Stimulated activated CD4-positive, alpha-beta T cell treated with anti-CD3 and anti-CD28 coated beads, Interleukin-1b, Interleukin-23, amount 100 ng/mL, for 24 hours (primary cell): ENCODE measurements at places on chromosomes 5 and 9.

DNA sequence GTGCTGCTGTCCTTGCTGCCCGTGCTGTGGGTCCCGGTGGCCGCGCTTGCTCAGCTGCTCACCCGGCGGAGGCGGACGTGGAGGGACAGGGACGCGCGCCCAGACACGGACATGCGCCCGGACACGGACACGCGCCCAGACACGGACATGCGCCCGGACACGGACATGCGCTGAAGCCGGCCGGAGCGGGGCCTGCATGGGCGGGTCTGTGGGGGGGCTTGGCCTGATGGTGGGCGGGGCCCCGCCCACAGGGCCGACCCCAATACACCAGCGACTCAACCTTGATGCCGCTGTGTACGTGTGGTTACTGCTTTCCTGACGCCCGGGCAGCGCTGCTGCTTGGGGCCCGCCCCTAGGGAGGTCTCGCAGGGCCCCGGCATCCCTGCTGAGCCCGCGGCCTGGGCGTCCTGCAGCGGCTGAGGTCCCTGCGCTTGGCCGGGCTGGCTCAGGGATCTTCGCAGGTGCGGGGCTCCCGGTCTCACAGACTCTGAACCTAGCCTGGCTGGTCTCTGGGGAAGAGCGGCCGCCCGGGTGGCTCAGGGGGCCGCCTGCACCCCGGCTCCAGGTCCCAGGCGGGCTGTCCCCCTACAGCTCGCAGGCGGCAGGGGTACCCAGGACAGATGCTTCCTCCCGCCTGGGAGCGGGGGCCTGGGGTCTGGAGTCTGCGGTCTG lies 20.9 kb downstream of the SLC6A18 start:
- no peak for DNase-seq

DNA sequence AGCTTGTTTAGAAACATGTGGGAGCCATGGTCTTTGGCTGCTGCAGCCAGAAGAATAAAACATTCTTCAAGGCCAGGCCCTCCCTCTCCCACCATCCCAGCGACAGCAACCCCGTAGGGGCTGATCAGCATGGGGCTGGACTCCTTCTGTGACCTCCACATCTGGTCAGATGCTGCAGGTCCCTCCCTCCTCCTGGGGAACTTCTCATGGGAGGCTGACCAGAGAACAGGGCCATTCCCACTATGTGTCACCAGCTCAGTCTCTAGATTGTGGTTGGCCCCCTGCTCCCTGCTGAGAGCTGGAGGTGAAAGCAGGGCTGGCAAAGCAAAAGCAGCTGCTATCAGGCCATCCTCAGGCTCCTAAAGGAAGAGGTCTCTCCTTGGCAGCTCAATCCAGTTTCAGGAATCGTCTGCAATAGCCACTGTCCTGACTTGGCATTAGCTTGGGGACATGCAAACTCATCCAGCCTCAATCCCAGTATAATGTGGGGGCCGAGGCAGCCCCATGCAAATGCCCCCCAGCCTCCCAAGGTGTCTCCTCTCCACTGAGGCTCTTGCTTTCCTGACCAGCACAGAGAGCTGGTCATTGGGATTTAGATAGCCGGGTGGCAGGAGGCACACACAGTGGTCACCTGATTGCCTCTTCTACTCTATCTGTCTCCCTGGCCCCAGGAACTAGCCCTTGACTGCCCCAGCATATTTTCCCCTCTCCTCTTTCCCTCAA lies 81.5 kb downstream of the NRG2 start:
- no peak for DNase-seq

DNA sequence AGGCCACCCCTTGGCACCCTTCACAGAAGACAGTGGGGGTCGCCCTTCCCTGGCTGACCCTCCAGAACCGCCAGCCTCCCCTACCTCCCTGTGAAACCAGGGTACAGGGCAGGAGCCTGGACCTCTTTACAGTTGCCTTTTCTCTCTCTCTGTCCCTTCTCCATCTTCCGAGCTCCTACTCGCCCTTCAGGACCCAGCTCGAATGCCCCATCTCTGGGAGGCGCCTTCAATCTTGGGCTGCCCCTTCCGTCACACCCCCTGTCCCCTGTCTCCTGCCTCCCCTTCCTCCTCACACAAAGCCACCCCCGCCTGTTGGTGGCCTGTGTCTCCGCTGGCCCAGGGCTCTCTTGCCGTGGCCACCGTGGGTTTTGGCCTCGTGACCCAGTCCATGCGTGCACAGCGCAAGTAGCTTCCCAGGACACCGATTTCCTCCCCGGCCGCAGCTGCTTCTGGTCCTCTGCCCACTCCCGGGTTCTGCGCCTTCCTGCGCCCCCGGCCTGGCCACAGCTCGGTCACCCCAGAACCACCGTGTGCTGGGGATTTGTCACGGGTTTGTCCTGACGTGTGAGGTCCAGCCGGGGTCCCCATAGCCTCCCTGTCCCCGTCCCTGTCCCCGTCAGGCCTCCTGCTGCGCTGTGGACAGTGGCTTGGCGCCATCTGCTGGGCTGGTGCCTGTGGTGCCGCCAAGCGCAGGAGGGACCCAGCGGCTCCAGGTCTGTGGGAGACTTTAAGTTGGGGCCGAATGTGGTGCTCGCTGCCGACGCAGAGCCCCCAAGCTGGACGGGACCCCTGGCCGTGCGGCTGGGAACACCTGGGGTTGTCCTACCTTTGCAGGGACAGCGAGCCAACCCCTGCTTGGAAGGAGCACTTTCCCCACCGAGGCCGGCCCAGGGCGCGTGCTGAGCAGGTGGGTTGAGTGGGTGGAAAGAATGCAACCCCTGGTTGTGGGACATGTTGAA lies 4.0 kb upstream of the TMEM250 start:
- DNase-seq = peak; percentile 61

DNA sequence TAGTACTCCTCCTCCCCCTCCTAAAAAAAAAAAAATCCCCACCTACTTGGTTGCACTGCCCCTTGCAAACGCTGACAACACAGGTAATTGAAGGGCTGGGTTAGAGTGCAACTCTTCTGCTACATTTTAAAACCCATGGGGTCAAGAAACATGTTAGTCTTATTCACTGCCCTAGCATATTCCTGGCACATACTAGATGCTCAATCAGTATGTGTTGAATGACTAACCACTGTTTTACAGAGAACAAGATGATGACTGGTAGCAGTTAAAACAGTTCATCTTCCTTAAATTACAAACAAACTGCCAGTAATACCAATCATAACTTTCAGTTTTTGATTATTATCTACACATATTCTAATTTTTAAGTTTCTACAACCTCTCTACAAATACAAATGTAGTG lies 124.4 kb downstream of the NFIB start:
- no peak for DNase-seq

- DNase-seq = no peak
Measured at GRCh38 chr5:11822598-11822997, 81.6 kb downstream of the CTNND2 start.
